GDM1 (cell line): ENCODE measurements at places on chromosomes 3 and 15.
A peak's percentile ranks its signal among the peaks of the same experiment; 100 is the strongest.

DNA sequence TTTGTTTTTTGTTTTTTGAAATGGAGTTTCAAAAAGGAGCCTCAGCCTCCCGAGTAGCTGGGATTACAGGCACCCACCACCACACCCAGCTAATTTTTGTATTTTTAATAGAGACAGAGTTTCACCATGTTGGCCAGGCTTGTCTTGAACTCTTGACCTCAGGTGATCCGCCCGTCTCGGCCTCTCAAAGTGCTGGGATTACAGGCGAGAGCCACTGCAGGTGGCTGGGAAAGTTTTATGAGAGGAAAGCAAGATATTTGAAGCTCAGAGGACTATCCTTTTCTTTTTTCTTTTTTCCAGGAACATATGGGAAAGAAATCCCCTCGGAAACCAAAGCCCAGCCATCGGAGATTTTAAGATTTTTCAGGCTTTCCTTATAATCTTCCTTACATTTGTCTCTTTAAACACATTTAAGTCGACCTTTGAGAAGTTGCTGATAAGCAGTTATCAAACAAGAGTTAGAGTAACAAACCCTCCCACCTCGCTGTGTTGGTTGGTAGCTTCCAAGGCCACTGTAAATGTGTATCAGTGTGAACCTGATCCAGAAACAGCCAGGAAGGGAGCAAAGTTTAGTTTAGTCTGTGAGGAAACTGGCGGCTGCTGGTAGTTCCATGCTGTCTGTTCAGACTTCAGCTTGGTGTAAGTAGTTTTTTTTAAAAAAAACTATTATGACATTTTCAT is 34.5 kb upstream of the MAP3K13 start:
- no peak for DNase-seq

GRCh38 chr3:169660709-169661360 is 2.7 kb downstream of the MECOM start:
- no peak for DNase-seq

DNA sequence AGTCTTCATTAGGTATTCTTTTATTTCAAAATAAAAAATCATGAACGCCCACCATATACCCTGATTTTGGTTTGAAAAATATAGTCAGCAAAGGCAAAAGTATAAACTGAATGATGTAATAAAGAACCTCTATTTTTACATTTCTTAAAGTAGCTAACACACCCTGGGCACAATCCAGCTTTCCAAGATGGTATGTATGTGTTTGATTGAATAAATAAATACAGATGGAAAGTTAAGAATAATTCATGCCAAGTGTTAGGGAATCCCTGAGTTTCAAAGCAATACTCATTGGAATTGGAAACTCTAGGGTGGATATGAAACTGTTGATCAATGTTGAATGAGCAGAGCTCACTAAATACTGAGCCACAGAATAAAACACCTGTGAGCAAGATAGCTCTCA is 63.9 kb upstream of the TRIM42 start:
- no peak for DNase-seq

DNA sequence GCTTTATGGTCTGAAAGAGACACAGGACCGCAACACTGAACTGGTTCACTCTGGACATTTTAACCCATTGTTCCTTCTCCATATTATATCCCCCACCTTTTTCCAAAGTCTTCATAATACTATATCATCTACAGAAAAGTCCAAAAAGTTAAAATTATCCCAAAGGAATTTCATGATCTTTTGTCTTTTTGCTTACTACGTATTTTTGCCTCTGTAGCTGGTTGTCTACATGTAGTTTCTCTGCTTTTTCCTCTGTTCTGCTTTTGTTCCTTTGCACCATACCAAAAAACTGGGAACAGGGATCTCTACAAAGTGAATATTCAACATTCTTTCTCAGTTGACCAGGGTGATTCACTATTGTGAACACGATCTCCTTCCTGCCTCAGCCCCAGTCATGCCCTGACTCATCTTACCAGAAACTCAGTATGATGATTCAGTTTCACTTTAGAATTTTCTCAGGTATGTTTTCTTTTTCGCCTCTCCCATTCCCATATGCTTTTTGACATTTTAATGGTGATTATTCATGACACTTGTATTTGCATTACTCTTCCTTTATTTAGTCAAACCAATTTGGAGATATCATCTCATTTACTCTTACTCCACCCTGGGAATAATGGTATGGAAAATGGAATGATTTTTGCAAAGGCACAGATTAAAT is 14.5 kb downstream of the EMC4 start:
- no peak for DNase-seq

- no peak for DNase-seq
Measured at GRCh38 chr3:61844346-61844745, 283.0 kb downstream of the PTPRG start.

DNA sequence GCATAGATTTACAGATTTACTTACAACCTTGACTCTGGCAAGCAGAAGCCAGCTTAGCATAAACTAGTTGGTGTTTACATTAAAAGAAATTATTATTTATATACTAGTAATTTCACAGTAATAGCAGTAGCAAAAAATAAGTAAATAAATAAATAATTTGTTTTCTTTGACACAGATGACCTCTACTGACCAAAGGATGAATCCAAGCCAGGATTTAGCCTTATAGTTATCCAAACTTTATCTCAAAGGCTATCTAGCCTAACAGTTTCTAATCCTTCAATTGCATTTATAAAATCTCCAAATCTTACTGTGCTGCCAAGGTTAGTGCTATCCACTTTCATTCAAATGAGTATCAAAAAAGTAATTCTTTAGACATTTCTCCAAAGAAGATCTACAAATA is 64.3 kb downstream of the FRMD5 start:
- DNase-seq = no peak

GRCh38 chr3:100042166-100042981 is 71.9 kb downstream of the FILIP1L start:
- DNase-seq = no peak

GRCh38 chr3:15892311-15893227 is 94.8 kb upstream of the ANKRD28 start:
- no peak for DNase-seq

DNA sequence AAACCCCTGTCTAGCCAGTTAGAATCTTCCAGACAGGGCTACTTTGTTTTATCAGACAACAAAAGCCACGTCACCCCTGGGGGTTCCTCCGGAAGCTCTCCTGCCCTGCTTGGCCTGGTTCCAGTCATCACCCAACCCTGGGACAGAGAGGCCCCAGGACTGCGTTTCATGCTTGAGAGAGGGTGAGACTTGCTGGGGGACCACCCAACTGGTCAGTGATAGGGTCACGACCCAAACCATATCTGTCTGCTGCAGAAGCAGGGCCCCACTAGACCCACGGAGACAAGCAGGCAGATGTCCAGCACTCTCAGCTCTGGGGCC is 1.2 kb downstream of the NT5DC2 start:
- DNase-seq = no peak

- DNase-seq = no peak
Measured at GRCh38 chr15:75403892-75404291, 35.5 kb upstream of the MAN2C1 start.

- no peak for DNase-seq
Measured at GRCh38 chr3:164883171-164883570, 195.1 kb downstream of the SI start.

- peak; percentile 24 for DNase-seq
Measured at GRCh38 chr15:94306700-94307650, 75.6 kb downstream of the MCTP2 start.

DNA sequence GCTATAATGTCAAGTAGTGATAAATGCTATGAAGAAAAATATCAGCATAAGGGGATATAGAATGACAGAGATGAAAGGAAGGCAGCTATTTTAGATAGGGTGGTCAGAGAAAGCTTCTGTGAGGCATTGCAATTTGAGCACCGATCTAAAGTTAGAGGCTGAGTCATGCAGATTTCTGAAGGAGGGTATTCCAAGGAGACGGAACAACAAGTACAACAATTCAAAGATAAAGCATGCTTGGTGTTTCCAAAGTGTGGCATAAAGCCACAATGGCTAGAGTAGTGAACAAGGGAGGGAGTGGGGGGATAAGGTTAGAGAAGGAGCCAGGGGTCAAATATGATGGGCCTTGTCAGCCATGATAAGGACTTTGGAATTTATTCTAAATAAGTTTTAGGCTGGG is 71.9 kb downstream of the PFN2 start:
- DNase-seq = no peak

GRCh38 chr3:75049533-75049932 is 435.1 kb upstream of the CNTN3 start:
- no peak for DNase-seq

DNA sequence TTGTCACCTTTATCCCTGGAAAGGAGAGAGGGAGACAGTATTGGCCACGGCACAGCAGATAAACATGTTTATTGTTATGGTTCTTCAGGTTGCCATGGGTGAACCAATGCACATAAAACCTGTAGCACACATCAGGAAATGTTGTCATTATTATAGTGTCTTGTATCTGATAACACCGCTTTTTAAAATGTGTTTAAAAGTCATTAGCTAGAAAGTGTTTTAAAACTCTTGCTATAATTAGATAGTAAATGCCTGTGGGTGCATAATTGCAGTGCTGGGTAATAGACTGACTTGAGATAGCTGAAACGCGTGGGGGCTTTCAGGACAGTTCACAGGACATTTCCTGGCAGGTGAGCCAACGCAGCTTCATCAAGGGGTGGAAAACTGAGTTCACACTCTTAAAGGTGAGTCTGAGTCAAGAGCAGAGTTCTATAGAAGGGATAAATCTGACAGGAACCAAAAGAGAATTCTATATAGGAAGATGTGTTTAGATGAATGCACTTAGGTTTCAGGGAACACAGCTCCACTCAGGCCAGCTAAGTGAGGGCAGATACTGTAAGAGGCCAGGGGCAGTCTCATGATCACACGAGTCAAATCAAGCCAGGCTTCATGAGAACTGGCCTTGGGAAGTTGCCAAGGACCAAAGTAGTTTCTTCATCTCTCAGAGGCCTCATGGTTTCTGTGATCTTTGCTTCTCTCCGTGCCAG is 35.6 kb upstream of the PPP4R2 start:
- DNase-seq = no peak

DNA sequence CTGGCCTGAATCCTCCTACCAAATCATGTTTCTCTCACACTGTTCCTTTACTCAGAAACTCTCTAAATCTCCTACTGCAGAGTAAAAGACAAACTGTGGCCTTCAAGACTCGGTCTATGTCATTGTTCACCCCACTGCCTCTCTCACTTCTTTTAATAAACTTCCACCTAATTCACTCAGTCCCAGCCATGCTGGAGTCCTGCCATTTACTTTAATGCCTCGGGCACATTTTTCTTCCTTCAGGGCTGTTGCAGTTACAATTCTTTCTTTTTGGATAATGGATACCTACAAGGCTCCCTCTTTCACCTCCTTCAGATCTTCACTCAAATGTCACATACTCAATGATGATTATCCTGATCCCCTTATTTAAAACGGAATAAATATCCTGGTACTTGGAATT is 955.6 kb downstream of the ROBO1 start:
- DNase-seq = no peak

- DNase-seq = no peak
Measured at GRCh38 chr15:70169147-70169546, 71.4 kb upstream of the TLE3 start.

DNA sequence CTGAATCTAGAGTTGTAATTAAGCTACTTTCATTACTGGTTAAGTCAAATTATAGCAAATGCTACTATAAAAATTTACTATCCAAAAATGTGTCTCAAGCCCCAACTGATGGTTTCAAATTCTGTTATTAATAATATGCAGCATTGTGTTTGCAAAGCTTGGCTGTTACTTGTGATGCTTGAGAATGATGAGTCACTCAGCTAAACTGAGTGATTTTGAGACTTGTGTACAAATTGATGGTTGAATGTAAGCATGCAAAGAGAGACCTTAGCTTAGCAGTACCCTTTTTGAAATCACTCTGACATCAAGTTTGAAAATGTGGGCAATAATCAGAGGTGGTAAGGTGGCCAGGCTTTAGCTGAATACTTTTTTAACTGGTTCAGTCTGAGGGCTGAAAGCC is 27.6 kb downstream of the OPA1 start:
- DNase-seq = no peak

GRCh38 chr3:23202203-23202920 is 765 bp upstream of the UBE2E2 start:
- no peak for DNase-seq

DNA sequence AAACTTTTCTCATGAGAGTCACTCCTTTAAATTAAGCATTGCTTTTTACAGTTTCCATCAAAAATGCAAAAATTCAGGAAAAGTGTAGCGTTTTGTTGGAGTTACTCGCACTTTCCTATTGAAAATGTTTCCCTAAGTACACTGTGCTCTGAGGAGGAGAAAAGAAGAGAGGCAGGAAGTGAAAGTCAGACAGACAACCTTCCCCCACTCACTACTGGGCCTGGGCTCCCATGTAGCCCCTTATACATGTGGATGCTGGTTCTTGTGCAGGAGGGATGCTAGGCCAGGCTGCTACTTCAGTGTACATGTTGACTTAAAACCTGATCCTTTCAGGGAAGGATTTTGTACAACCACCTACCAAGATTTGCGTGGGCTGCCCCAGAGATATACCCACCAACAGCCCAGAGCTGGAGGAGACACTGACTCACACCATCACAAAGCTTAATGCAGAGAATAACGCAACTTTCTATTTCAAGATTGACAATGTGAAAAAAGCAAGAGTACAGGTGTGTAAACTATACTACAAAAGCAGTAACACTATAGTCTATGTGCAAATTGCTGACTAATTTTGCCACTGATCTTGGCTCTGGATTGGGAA is 15.1 kb downstream of the KNG1 start:
- no peak for DNase-seq

- DNase-seq = no peak
Measured at GRCh38 chr3:43784640-43785011, 93.9 kb downstream of the ABHD5 start.

GRCh38 chr15:83555383-83555782 is 98.5 kb upstream of the ADAMTSL3 start:
- DNase-seq = no peak

- DNase-seq = no peak
Measured at GRCh38 chr3:81043660-81044199, 717.7 kb downstream of the GBE1 start.

DNA sequence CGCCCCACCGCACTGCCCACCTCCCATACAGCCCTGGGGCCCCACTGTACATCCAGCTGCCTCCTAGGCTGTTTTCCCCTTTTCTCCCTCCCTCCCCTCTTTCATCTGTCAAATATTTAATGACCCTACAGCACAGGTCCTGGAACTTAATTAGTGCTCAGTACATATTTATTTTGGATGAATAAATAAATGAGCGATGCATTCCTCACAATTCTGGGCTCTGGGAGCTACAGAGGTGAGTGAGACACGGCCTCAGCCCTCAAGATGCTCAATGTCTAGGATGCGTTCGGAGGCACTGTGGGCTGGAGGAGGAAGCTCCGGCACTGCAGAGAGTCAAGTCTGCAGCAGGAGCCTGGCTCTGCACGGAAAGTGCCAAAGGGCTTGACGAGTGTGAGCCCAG is 175.0 kb downstream of the FAM43A start:
- no peak for DNase-seq

DNA sequence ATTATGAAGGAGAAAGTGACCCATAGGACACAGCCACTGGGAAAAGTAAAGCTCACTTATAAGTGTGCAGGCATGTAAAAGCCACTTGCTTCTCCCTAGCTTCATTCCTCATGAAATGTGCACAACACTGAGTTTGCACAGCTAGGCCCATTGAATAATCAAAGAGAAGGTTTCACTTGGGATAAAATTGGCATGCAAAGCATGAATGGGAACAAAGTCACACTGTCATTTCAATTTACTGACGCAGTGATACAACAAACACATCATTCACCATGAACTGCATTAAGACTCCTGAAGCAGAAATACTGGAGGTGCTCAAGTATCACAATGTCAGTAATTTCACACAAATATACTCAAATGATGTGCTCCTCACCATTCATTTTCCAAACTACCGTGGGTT is 61.1 kb downstream of the KCNMB2 start:
- no peak for DNase-seq
